ENCODE measurements at places on chromosomes 12 and 14.

- no peak for DNase-seq
These were observed 839 bp downstream of the SLC38A1 start for GRCh38 chr12:46267825-46268582.

- DNase-seq: peak; percentile 36
These were observed 21.8 kb downstream of the VASH1 start for GRCh38 chr14:76782885-76783566.

DNA sequence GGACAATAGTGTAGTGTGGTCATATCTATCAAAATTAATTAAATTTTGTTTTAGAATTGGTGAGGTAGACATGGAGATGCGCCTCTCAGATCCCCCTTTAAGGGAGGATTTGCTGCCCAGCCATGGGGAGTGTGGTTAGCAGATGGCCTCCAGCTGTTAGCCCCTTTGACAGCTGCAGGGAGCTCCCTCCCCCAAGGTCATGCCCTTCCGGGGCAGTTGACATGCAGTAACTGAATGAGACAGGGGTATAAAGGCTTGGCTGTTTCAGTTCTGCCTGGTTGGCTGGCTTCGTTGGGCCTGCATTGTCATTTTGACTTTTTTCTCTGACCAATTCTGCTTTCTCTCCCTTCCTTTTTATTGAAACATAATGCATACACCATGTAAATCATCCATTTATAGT is 291.5 kb upstream of the SRRM4 start:
- no peak for DNase-seq

GRCh38 chr14:72118841-72119240 is 186.6 kb downstream of the RGS6 start:
- no peak for DNase-seq

DNA sequence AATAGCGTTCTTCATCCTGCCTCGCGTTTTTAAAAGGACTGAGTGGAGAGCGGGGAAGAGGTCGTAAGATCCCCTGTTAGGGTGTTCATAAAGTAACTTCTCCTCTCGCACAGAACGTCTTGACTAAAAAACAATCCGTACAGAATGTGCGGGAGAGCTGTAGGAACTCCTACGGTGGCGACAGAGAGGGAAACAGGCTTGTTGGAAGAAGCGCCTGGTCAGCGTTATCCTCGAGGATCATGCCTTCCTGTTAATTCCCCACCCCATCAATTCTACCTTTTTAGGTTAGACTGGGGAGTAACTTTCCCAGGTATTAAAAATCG is 399 bp upstream of the WASHC4 start:
- DNase-seq: no peak

DNA sequence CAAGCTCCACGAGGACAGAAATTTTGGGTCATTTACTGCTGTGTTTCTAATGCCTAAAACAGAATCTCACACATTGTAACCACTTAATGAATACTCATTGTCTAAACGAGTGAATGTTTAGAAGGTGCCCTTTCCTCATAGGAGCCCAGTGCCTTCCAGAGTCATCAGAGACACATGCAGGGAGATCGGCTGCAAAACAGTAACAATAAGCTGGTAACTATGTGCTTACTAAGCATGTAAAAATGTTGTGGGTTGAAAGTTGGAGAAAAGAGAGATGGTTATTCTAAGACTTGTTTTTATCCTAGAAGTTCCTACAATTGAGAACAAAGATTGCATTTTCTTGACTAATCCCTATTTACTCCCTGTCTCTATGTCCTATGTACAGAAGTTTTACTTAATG is 7.4 kb downstream of the TESPA1 start:
- DNase-seq: no peak

GRCh38 chr12:89327486-89328094 is 24.7 kb downstream of the DUSP6 start:
- DNase-seq: no peak

GRCh38 chr12:11771895-11772502 is 122.5 kb downstream of the ETV6 start:
- no peak for DNase-seq

DNA sequence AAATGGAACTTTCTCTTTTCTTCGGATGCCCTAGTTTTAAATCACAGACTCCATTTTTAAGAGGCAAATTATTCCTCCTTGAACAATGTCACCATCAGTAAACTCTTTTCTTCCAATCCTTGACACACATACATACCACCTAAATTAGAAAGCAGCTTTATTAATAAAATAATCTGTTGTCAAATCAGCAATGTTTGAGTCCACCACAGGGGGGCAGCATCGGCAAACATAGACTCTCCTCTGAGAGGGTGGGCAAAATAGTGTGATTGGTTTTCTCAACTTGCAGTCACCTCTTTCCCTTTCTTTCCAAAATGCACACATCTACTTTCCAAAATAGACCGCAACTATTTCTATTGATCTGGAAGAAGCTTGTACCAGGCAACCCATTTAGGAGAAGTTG is 438.4 kb upstream of the OR4E1 start:
- DNase-seq: no peak

- no peak for DNase-seq
These were observed 41.5 kb upstream of the FBXO21 start for GRCh38 chr12:117231750-117232149.

DNA sequence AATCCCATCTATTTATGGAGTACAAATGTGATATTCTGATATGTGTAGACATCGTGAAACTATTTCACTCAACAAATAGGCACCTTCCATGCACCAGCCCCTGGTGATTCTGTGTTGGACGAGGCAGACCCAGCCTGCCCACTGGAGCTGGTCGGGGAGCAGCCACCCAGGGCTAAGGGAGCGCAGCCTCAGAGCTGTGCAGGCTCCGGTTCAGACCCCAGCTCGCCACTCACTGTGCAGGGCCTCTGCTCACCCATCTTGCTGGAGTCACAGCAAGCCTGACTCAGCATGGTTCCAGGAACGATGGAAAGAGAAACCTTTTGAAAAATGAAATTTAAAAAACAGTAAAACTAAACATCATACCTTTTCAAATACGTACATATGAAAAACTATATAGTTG is 52.3 kb upstream of the BCL11B start:
- no peak for DNase-seq

DNA sequence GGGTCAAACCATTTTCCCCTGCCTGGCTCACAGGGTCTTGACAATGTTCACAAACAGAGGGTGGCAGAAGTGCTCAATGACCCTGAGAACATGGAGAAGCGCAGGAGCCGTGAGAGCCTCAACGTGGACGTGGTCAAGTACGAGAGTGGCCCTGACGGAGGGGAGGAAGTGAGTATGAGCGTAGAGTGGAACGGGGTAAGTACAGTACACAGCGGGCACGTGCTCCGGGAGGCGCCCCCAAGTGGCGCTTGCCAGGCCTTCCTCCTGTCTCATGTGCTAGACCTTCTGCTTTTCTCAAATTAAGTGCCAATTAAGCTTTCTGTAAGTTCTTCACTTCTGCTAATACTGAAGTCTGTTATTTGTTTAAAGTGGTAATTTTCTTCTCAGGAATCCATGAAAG is 35.9 kb downstream of the XRCC3 start:
- DNase-seq: peak; percentile 20

DNA sequence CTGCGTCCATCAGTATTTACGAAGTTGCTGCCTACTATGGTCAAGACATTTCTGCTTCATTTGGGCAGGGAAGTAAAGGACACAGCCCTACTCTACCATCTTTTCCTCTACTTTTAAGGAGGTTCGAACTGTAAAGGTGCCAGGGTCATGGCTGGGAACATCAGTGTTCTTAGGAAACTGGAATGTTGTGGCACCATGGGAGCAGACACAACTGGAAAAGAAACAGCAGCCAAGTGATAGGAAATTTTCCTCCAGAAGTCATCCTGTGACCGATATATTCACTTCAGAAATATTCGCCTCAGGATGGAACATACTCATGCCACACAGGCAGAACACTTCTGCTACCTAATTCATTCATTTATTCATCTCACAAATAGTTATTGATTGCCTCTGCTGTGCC is 104.4 kb downstream of the ETV6 start:
- DNase-seq: no peak

- no peak for DNase-seq
These were observed 276.5 kb upstream of the AMIGO2 start for GRCh38 chr12:47356129-47356700.

GRCh38 chr12:50234347-50234746 is 49.0 kb downstream of the LIMA1 start:
- DNase-seq: no peak

DNA sequence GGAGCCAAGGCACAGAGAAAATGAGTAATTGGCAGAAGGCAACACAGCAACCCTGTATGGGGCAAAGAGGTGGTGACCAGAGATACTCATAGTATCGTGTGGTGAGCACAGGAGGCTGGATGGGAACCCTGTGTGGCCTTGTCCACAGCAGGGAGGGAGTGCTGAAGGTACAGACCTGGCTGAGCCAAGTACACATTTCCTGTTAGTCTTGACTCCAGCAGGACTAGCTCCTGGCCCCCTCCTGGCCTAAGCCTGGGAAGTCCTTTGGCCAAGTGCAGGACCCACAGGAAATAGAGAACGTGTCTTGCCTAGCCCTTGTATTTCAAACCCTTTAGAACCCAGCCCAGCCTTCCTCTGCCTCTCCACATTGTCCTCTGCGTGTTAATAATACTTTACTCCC is 289.8 kb upstream of the PWP1 start:
- no peak for DNase-seq

DNA sequence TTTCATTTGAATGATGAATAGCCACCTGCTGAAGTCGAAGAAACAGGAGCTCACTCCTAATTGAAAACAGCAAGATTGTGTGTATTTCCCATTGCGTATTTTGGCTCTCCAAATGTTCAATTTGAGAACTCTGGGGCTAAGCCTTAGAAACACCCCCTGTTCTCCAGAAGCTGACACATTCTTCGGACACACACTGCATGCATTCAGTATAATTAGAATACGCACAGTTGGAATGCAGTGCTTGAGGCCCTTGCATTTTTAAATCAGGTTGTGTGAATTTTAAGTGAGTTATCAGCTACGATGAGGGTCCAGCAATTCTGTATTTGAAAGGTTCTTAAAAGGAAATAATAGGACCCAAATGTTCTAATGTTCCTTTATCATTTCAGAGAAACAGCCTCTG is 103.8 kb downstream of the PRKD1 start:
- no peak for DNase-seq

DNA sequence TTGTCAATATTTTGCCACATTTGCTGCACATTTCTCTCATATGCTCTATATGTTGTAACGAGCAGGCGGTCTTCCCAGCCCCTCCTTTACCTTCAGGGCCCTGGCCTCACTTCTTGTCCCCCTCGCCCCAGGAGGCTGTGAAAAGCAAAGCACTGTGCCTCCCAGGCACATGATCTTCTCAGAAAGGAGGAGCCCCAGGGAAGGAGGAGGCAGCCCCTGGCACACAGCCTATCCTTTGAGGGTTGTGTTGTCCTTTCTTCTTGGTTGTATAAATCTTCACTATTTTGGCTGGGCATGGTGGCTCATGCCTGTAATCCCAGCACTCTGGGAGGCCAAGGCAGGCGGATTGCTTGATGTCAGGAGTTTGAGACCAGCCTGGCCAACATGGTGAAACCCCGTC is 77.0 kb downstream of the PPP2R5C start:
- no peak for DNase-seq

- no peak for DNase-seq
These were observed 216.2 kb upstream of the KRR1 start for GRCh38 chr12:75727577-75727976.

DNA sequence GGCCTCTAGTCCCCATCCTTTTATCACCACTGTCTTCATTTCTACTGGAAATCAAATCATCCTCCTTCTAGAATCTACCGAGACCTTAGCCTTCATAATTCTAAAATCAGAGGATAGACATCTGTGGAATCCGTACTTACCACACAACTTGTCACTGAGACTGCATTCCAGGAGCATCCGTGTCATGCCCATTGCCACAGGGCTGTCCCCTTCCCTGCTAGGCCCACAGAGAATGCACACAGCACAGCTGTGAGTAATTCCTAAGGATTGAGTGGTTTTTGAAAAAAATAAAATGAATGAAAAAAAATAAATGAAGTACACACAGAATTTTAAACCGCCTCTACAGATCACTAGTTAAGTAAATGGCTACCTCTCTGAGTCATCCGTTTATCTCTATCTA is 21.0 kb upstream of the MAGOHB start:
- no peak for DNase-seq

GRCh38 chr12:21527451-21528180 is 1.5 kb downstream of the SPX start:
- DNase-seq: no peak

- no peak for DNase-seq
These were observed 4.2 kb upstream of the TEP1 start for GRCh38 chr14:20417250-20418186.

DNA sequence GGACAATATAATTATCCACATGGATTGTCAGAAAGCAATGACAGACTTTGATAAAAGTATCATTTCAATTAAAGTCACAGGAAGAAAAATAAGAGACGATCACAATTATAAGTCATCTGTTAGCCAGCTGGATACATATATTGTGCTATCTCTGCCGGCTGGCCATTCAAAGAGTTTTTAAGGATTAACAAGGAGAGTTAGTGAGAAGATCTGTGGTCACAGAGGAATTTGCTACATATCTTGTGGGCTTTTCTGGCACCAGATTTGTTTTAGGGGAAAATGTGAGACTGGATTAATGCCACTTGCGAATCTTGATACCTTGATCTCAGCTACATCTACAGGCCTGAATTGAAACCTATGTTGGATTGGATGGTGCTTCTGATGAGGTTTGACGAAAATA is 90.9 kb upstream of the MANSC4 start:
- no peak for DNase-seq

GRCh38 chr12:120674097-120674636 is 12.8 kb upstream of the MLEC start:
- no peak for DNase-seq

DNA sequence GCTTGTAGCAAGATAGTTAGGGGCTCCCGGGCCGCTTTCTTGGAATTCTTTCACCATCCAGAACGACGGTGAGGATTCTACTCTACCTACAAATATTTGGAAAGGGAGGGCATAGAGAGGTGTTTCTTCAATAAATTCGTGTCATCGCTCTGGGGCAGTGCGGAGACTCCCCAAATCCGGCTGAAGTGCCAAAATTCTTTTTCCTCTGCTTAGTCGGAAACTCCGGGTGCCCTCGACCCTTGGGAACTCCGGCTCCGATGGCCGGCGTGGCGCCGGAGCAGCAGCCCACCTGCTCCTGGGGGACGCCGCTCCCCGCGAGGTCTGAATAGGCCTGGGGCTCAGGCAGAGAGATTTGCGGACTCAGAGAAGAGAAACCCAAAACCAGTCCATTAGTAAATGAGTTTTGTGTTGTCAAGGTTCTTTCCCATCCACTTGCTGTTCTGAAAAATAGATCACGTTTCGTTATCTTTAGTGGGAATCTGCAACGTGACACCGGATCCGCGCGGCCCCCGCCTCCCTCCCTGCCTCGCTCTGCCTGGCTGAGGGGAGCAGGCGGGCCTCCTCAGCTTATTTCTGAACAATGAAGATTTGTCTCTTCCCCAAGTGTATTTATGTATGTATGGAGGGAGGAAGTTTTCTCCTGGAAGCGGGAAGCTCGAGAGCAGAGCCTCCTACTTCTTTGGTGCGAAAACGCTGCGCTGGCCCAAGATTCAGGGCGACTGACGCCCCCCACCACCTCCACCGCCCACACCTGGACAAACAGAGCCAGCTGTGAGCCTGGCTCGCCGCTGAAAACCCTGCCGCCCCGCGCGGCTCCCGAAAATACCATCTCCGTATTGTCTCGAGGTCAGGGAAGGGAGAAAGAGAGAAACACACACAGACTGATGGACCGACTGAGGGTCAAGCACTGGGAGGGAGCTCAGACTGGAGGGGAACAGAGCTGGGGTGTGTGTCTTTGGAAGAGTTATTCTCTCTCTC is 3.7 kb upstream of the SIX1 start:
- no peak for DNase-seq

GRCh38 chr12:55737581-55738122 is 5.3 kb upstream of the GDF11 start:
- DNase-seq: no peak
